ENCODE measurements at places on chromosomes 11 and 22. TPM values are rescaled to one million over a fixed set of nuclear protein-coding genes. Genes with fewer than 3 reads are reported as not detected.

- no peak for DNase-seq
Observed at GRCh38 chr11:57164317-57164716, 17.4 kb upstream of the LRRC55 start.

DNA sequence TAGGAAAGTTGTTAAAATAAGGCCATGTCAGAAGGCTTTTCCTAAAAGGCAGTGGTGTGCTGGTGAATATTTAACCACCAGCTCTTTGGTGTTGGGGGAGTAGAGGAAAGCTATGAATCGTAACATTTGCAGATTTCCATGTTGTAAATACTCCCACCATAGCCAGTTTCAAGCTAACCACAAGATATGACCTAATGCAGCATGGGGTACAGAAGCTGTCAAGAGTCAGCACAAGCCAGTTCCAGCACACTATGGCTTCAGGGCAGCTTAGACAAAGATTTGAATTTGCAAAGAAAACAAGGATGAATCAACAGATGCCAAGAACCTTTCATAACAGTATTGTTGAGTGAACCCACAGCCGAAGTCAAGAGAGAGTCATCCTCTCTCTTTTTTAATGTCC is 40.0 kb downstream of the COMMD9 start:
- no peak for DNase-seq

RIMBP3C gene
- not detected for polyA plus RNA-seq

DNA sequence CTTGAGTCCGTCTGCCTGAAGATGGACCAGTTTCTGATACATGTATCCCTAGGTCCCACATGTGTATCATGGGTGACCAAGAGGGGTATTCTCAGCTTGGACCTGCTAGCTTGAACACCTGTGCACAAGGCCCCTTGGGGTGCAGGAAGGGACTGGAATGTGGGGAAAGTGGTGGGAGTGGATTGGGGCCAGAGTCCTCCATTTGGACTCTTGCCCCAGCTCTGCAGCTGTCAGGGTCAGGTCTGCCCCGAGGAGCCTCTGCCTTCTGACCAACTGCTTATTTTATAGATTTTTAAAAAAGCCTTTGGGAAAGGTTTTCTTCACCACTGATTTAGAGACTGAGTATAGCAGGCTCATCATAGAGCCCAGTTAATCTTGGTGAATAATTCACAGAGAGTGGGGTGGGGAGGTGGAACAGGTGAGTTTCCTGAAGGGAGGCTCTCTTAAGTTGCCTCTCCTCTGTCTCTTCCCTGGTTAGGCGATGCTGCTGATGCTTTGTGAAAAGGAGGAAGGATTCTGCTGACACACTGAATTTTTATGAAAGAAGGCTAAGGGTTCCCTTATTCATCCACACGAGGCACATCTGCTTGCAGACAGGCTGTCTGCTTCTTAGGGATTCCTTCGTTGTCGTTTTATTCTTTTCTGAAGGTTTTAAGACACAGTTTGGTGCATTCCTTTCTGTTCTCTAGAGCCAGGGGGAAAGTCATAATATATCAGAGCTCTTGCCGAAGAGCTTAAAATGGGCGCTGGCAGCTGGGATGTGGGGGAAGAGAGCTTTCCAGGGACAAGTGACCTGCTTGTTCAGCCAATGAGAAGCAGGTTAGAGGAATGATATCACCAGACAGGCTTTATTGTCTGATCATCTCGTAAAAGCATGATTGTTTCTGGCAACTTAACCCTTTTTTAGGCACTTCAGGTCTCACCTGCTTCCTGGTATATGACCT is 19.9 kb downstream of the TRIM44 start:
- peak; percentile 28 for DNase-seq

DNA sequence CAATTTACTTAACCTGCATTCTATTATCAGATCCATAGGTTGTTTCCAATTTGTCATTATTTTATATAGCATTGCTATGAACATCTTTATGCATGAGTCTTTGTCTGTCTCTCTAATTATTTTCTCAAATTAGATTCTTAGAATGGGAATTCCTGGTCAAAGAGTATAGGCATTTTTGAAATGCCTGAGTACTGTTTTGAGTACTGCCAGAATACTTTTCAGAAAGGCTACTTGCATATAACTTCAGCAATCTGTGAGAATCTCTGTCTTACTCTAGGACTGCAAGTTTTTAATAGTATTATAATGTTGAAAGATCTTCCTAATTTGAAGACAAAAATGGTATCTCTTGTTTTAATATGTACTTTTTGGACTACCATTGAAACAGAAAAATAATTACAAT is 56.6 kb downstream of the KCNC1 start:
- no peak for DNase-seq

- DNase-seq, result no peak
Observed at GRCh38 chr22:31441652-31442051, 42.2 kb downstream of the DRG1 start.

DNA sequence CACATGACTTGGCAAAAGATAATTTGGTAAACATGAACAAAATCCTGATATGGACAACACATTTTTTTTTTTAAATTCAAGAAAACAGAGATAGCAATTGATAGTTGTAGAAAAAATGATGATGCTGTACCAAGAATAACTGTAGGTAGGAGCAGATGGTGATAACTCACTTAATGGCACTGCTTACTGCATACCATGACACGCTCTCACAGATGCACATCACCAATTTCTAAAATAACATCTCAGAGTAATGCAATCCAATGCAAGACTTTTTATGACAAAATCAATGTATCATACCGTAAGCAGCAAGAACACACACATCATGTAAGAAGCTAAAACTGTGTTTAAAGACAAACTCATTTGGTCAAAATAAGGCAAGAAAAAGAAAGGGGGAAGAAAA is 96.2 kb downstream of the LARGE2 start:
- no peak for DNase-seq

DNA sequence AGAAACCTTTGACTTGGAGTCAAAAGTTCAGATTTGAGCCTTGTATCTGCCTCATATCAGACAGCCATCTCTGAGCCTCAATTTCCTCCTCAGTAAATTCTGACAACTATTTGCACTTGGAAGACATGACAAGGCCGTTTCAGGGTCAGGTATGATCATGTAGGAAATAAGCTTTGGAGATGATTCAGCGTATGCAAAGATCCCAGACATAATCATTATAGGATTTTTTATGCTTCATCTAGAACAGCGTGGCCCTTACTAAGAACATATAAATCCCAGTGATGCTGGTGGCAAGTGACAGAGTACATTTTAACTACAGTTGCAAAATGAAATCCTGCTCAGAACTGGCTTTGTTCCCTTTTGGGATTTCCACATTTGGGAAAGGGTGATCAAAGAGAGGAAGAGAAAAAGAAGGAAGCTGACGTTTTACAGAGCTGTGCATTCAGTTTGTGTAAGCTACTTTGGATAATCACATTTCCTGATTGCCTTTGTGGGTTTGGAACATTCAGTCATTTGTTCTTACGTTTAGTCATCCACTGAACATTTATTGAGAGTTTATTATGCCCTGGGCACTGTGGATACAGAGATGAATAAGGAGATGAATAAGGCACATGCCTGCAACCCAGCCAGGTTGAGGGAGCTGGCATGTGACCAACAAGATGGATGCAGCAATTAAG is 81.9 kb upstream of the HEPHL1 start:
- no peak for DNase-seq

DNA sequence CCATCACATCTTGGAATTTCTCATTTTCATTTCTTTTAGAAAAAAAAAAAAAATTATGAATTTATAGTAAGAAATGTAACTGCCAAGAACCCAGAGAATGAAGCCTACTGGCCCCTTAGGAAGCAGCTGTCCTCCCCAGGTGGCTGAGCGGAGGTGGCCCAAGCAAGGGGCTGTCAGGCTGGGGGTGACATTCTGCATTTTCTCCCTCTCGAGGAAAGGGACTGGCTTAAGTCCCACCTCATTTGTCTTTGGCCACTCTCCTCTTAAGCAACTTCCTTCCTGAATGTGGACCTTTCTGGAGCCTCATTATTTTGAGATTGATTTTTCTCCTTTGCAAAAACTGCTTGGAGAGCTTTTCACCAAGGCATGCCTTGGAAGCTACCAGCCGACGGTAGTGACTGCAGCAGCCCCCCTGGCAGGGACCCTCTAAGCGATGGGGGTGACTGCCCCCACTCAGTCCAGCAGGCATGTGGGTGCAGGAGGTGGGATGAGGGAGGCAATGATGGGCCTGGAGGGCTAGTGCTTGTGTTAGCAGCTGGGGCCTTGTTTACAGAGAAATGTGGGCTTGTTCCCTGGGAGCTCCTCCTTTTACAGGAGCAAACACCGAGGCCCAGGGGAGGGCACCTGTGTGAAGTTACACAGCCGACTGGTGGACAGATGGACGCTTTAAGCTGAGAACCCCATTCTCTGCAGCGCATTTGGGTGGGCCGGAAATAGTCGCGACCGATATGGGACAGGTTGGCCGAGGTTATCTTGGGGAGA is 111.7 kb downstream of the MORC2 start:
- peak; percentile 46 for DNase-seq

UBQLNL gene
- polyA plus RNA-seq, result 0.32 TPM

DNA sequence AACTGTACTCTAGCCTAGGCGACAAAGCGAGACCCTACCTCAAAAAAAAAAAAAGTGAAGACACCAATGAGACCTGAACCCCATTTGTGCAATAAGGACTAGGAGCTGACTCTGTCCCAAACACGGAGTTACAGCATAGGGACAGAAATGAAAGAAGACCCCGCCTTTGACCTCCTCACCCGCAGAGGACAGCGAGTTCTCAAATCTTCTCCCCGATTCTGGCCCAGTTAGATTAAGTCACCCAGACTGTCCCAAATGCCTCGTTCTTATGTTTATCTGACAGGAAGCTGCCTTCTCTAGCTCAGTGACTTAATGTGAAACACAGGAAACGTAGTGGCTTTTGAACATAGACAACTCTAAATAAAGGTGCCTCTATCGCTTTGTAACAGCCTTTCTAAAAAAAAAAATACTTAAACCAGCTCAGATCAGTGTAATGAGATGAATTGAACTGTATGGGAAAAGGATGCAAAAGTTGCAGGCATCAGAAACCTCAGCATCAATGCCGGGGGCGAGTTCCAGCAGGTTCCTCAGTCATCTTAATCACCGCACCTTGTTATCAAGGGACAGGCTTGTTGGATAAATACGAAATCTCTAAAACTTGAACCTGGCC is 10.6 kb downstream of the MYH9 start:
- DNase-seq, result no peak

GRCh38 chr11:117005758-117006157 is 92.5 kb downstream of the SIK3 start:
- no peak for DNase-seq

GRCh38 chr22:40567106-40567505 is 69.4 kb downstream of the MRTFA start:
- no peak for DNase-seq

Data from kidney (tissue), 22 donors.